NCI-H1436 (cell line): ENCODE measurements at places on chromosomes 6 and 20.

- DNase-seq, result no peak
Measured at GRCh38 chr6:32935551-32936238, 5.1 kb downstream of the HLA-DMB start.

GRCh38 chr6:44234101-44235025 is 11.0 kb downstream of the SLC29A1 start:
- no peak for DNase-seq

- no peak for DNase-seq
Measured at GRCh38 chr20:47273591-47274235, 82.8 kb downstream of the ZMYND8 start.

DNA sequence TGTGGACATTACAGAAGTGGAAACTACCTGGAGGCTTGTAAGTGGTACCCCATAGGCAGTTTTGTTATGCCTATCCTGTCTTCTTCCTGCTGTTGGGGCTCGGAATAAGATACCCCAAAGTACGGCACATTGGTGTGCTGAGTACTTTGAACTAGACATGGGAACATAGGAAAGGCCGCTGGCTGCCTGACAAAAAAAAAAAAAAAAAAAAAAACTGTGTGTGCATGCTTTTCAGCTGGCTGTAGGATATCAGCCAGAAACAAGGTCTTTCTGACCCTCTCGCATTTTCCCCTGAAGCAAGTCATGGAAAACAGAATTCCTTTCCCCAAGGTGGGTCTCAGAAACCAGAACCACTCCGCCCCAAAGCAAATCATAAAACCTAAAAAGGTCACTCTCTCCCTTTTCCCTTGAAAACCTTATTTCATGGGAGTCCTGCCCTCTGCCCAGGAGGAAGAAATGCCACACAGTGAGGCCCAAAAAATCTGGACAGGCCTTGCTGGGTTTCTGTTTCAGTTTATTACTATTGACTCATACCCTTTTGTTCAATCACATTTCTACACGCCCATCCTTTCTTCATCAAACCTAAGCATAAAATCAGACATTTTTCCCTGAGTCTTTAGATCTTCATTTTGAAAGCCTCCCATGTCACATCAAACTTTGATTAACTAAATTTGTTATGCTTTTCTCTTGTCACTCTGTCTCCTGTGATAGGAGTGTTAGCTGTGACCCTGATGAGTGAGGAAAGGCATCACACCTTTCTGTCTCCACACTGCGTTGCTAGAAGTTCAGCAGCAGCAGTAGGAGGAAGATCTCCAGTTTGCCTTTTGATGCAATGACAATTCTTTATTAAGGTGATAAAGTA is 17.2 kb downstream of the SLC2A12 start:
- DNase-seq, result no peak

- DNase-seq, result no peak
Measured at GRCh38 chr6:157904999-157905398, 76.7 kb upstream of the SYNJ2 start.

DNA sequence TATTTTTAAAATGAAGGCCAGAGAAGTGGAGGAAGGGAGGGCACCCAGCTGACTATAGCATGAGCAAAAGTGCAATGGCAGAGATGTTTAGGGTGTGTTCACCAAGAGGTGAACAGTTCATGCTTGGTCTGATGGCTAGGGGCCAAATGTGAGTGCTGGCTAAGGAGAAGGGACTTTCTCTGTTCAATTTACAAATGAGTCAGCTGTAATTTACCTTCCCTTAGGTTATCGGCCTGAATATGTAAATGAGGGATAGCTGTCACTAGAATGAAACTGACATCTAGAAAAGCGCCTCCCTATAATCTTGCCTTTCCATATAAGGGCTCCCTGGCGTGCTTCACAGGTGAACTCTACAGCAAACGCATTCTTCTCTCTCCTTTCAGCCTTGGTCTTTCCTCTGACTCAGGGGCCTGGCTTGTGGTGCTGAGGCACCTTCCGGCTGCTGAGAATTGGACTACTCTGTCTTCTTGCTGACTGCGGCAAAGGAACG is 114.7 kb upstream of the BACH2 start:
- no peak for DNase-seq

DNA sequence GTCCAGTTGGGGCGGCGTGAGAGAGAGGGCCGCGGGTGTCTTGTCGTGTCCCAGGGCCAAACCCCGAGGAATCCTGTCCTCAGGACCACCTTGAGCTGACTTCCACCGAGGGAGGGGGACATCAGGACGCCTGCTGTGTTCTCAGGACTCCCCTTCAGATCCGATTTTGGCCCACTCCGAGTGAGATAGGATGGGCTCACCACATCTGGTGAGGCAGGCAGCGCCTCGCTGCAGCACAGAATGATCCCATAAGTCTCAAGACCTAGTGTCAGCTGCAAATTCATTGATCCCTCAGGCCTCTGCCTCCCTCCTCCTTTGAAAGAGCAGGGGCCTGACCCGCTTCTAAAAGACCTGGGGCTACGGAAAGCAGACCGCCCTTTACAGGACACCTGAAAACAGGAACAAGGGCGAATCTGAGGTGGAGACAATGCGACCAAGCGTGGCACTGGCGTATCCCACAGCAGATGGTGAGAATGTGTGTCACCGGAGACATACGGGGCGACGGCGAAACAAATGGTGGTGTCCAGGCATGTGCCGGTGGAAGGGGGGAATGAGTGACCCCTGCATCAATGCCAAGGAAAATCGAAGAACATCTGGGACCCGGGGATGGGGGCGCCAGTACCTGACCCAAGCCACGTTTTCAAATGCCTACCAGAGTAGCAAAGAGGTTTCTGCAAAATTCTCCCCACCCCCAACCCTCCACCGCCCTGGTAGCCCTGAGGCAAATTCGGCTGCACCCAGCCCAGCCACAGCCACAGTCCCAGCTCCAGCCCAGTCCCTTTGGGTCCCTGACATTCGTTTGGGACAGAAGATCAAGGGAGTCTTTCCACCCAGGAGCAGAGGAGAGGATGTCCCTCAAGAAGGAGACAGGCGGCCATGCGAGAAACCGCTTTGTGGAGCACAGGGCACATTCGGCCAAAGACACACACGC is 162.1 kb upstream of the ZNF337 start:
- no peak for DNase-seq

- no peak for DNase-seq
Measured at GRCh38 chr6:11050731-11051130, 6.6 kb upstream of the ELOVL2 start.
